ENCODE measurements at places on chromosomes 4 and X.

GRCh38 chr4:133156556-133156955, 7.5 kb downstream of the PCDH10 start:
- no peak for DNase-seq

DNA sequence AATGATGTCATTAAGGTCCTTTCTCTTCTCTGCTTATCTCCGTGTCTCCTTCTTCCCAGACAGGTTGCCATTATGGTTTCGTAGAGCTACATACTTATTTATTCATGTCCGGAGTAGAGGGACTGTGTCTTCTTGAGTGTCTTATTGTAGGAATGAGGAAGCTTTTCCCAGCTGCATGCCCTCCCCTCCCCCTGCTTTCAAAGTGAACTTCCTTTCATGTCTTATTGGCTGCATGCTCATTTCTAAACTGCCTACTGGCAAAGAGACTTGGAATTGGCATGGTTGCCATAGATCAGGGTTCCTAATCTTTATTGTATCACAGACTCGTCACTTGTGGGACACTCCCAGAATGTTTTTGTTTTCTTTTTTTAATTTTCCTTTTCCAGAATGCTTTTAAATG, 15.4 kb downstream of the VAMP7 start:
- no peak for DNase-seq

DNA sequence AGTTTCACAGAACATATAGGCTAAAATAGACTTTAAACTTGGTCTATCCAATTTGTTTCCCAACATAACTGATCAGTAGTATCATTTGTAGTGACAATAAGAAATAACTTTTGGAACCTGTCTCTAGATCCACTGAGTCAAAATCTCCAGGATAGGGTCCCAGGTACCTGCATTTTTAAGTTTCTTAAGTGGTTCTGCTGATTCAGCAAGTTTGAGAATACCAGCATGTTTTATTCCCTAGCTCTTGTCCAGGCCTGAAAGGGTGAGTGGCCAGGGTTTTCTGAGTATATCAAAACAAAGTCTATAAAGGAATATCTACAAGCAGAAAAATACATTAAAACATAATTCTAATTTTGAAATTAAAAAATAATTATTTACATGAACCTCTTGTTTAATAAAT, 573.1 kb upstream of the POU3F4 start:
- no peak for DNase-seq

- no peak for DNase-seq
Measured at GRCh38 chrX:97057349-97057909, 173.7 kb downstream of the RPA4 start.

- DNase-seq = no peak
Measured at GRCh38 chr4:122516376-122516775, 59.9 kb upstream of the IL2 start.

All from activated T-helper 1 cell treated with Interleukin-2 at 50 U/mL for 16 hours (primary cell).